ENCODE measurements at places on chromosomes 6 and 20.

- no peak for DNase-seq
Measured at GRCh38 chr6:11909696-11910132, 102.4 kb upstream of the HIVEP1 start.

- DNase-seq, result no peak
Measured at GRCh38 chr20:59412181-59412580, 111.8 kb downstream of the EDN3 start.

- no peak for DNase-seq
Measured at GRCh38 chr20:18397030-18397429, 69.8 kb downstream of the DZANK1 start.

DNA sequence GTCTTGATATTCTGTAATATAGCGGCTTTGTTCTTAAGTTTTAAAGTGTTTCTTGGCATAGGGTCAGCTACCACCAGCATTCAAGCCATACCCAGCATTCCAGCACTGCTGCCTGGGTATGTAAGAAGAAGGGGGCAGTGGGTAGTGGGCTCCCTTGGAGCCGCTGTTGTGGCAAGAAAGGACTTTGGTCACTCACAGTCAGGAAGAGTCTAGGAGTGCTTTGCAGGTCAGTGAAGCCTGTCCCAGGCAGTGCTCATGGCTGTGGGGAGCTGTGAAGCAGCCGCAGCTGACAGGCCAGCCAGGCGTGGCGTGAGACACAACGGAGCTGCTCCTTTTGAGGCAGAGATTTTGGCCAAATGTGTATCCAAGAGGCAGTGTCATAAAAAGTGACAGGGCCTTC is 512.0 kb downstream of the CDKAL1 start:
- no peak for DNase-seq

- peak; percentile 39 for DNase-seq
Measured at GRCh38 chr6:81890846-81891245, 138.4 kb upstream of the TENT5A start.

- DNase-seq, result no peak
Measured at GRCh38 chr20:50426866-50427718, 83.1 kb upstream of the PTPN1 start.

- no peak for DNase-seq
Measured at GRCh38 chr20:8330785-8331695, 199.0 kb downstream of the PLCB1 start.

- no peak for DNase-seq
Measured at GRCh38 chr6:153790876-153791473, 248.1 kb upstream of the OPRM1 start.

DNA sequence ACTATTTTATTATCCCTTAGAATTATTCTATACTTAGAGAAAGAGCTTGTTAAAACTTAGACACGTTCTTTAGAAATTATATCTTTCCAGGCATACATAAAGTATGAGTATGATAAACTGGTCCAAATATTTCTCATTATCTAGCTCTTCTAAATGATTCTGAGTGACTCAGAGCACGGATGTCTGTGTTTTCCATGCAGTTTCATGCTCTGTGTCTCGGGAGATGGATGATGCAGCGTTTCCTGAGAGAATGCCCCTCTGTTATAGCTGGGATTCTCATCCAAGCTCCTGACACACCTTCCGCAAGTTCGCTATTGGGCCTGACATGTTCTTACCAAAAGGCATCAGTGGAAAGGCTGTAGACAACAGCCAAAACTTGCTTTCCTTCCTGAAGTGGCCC is 19.3 kb downstream of the SIRT5 start:
- DNase-seq, result no peak

- no peak for DNase-seq
Measured at GRCh38 chr6:44441091-44441855, 53.8 kb downstream of the CDC5L start.

DNA sequence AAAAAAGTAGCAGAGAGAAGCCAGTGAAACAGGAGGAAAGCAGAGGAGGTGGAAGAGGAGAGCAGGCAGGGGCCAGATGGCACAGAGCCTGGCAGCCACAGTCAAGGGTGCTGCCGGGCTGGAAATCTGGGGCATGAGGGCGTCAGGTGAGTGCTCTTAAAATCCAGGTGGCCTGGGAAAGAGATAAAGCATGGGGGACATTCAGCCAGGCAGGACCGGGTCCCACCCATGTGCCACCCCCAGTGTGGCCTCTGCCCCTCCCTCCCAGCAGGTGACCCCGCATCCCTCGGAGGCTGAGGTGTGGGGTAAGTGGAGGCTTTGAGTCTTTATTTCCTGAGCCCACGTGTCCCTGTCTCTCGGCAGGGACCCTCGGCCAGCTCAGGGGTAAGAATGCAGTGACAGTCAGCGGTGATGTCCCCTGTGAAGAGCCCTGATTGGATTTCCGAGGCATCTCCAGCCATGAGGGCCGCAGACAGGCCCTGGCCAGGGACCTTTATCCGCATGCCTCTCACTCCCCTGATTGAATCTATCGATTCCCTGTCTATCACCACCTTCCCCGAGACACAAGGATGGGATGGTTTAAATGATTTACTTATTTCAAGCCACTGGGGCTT is 33.8 kb upstream of the SULF2 start:
- no peak for DNase-seq

- peak; percentile 67 for DNase-seq
Measured at GRCh38 chr20:23143098-23143497, 57.0 kb upstream of the CD93 start.

DNA sequence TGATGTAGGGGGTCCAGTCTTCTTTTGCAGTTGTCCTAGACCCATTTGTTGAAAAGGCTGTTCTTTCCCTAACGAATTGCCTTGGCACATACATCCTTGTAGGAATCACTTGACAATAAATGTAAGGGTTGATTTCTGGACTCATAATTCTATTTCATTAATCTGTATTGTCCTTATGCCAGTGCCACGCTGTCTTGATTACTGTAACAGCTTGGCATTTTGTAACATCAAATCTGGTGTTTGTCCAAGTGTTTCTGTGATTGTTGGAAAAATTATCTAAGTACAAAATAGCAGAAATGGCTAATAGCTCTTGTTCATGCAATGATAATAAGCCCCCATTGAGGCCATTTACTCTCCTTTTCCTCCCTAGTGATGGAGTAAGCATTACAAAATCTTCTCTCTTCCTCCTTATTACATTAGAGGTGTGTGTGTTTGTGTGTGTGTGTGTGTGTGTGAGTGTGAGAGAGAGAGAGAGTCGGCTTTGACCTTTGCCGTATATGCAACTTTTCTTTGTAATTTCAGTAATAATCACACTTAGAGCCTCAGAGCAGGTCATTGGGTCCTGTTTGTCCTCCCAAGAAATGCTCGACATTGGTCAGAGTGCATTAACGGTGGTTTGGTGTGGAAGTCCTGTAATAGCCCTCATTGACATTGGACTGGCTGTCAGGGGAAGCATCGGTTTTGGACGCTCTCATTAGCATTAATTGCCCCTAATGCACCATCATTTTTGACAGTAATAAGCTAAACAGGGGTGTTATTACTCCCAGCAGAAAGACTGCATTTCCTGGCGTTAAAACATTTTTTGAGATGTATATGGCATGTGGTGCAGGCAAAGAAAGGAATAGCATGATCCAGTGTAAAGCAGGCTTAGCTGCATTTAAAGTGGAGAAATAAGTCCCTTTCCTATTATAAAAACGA is 40.7 kb upstream of the MROH8 start:
- DNase-seq, result no peak

- no peak for DNase-seq
Measured at GRCh38 chr6:37648465-37649330, 49.0 kb downstream of the MDGA1 start.

GRCh38 chr20:51128198-51128597 is 105.3 kb upstream of the KCNG1 start:
- DNase-seq, result peak; percentile 15

- DNase-seq, result peak; percentile 1
Measured at GRCh38 chr6:139080255-139080920, 51.8 kb downstream of the ABRACL start.

- DNase-seq, result no peak
Measured at GRCh38 chr6:73151732-73152131, 73.6 kb downstream of the KHDC1L start.

DNA sequence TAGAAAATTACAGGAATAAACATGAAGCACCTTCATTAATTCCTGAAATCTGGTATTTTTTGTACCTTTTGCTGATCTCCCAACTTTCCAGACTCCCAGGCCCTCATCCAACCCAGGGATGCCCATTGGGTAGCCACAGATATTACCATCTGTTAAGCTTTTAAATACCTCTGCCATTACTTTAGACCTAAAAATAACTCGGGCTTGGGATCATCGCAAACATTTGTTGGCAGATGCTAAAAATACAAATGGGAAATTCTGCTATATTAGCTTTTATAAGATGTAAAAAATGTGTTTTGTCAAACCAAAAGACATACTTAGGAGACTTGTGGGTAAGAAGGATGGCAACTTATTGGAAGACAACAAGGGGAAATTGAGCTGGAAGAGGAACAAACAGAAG is 376.1 kb downstream of the CENPW start:
- no peak for DNase-seq

GRCh38 chr6:111603040-111603439 is 2.6 kb downstream of the TRAF3IP2 start:
- no peak for DNase-seq

DNA sequence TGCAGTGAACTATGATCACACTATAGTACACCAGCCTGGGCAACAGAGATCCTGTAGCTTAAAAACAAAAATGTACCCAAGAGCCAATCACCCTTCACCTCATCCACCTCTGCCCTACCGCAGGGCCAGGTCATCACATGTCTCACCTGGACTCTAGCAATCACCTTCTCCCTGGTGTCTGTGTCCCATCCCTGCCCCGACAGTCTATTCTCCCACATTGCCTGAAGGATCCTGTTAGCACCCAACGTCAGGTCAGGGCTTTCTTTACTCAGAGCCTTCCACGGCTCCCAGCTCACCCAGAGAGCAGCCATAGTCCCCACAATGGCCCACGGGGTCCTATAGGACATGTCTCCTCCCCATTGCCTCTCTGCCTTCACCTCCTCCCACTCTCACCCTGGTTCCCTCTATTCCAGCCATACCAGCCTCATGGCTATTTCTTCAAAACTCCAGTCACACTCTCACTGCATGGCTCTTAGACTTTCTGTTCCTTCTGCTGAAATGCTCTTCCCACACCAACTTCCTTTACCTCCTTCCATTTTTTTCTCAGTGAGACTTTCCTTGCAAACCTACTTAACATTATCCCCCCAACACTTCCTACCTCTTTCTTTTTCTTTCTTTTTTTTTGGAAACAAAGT is 22.5 kb upstream of the ARFGEF2 start:
- no peak for DNase-seq

DNA sequence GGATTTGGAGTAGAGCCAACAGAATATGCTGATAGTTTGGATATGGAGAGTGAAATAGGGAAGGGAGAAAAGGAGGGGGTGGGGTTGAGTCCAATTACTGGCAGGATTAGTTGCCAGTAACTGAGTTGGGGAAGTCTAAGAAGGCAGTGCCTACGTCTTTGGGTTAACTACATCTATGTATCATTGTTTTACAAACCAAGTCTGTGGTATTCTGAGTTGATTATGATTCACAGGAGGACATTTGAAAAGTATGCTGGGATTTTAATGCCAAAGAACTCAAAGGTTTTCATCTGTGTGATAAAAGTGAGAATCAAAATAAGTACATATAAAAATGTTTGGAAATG is 14.7 kb downstream of the DSE start:
- no peak for DNase-seq

- peak; percentile 97 for DNase-seq
Measured at GRCh38 chr6:133551847-133552341, 310.7 kb downstream of the EYA4 start.

DNA sequence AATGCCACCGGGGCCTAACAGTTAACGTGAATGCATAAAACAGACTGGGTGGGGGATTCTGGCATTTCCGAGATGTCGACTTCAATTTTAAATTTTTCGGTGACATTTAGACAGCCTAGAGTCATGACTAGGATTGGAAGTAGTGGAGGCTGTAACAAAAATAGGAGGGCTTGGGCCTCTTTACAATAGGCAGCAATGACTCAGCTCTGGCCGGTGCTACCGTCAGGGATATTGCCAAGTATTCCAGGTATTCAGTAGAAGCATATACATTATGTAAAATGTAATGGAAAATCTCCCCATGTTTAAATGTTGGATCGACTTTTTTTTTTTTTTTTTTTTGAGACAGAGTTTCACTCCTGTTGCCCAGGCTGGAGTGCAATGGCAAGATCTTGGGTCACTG is 136.2 kb upstream of the STMND1 start:
- no peak for DNase-seq

- no peak for DNase-seq
Measured at GRCh38 chr6:54929245-54929909, 82.8 kb downstream of the FAM83B start.

GRCh38 chr6:1864496-1864895 is 254.8 kb downstream of the FOXC1 start:
- peak; percentile 4 for DNase-seq

DNA sequence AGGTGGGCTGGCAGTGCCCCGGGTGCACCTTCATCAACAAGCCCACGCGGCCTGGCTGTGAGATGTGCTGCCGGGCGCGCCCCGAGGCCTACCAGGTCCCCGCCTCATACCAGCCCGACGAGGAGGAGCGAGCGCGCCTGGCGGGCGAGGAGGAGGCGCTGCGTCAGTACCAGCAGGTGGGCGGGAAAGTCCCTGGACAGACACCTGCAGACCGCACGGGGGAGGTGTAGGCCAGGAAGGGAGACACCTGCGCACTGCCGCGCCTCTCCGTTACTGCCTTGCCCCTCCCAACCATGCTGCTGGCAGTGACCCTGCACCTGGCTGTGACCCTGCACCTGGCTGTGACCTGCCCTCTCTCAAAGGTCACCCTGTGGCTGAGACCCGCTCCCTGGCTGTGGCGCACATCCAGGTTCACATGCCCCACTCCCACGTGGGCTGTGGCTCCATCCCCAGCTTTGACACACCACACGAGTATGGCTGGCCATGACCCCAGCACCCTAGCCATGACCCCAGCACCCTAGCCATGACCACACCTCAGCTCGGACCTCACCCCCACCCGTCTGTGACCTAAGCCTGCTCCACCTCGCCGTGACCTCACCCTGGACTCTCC is 11.6 kb downstream of the RBCK1 start:
- DNase-seq, result no peak

DNA sequence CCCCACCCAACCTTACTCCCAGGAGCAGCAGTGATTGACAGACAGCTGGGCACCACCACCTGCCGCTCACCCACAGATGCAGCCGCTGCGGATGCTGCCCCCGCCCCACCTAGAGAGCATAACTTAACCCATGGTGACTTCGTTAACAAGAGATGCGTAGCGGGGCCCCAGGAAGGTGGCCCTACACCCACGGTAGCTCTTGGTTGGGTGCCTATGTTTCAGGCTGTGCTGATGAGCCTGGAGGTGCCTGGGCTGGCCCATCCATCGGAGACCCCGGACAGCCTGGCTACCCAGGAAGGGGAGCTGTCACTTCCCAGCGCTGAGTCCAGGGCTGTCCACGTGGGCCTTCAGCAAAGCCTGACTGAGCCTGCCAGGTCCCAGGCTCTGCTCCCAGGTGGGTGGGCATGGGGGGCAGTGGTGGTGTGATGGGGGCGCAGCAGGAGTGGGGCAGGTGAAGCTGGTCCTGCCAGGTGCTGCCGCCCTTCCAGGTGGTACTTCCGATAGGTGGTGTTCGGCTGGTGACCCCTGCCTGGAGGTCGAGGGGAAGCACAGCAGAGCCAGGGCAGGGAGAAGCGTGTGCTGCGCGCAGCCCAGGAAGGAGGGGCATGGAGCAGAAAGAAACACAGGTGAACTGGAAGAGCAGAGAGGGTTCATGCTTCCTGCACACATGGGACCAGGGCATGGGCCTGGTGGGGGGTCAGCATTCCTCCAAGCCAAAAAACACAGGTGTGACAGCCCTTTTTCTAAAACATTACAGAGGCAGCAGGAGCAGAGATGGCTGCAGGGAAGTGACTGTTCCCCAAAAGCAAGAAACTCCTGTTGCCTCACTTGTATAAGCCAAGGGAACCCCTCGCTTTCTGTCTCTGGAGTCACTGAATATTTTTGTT is 56.9 kb downstream of the SYNJ2 start:
- no peak for DNase-seq
